CD4-positive, CD25-positive, alpha-beta regulatory T cell (primary cell): ENCODE measurements at places on chromosomes 2 and 18.

- DNase-seq, result no peak
Observed at GRCh38 chr18:46767217-46767616, 10.4 kb upstream of the ST8SIA5 start.

- DNase-seq, result peak; percentile 55
Observed at GRCh38 chr2:160492401-160493226, 993 bp downstream of the RBMS1 start.

DNA sequence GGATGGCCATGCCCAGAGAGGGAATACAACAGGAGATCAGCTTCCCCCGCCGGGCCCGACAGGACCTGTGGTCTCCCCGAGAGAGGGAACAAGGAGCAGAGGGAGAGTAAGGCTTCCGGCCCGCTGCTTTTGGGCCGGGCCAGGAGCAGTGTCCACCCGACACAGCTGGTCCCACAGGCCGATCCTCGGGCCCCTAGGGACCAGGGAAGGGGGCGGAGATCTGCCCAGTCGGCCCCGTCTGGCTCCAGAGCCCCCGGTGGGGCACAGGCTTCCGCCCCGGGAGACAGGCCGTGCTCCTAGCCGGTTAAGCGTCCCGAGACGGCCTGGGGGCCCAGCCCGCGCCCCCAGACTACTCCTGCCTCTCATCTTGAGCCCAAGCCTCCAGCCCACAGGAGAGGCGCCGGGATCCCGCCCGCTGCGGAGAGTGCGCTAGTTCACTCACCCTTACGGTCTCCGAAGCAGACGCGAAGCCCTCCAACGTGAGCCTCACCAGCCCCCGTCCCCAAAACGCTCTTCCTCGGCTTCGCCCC is at the start of gene MCFD2:
MCFD2 (minus strand) TSS at position 526 of the 530 bp plus-strand sequence. CDS start 6,635 bp downstream, outside the sequence.
- DNase-seq, result no peak

DNA sequence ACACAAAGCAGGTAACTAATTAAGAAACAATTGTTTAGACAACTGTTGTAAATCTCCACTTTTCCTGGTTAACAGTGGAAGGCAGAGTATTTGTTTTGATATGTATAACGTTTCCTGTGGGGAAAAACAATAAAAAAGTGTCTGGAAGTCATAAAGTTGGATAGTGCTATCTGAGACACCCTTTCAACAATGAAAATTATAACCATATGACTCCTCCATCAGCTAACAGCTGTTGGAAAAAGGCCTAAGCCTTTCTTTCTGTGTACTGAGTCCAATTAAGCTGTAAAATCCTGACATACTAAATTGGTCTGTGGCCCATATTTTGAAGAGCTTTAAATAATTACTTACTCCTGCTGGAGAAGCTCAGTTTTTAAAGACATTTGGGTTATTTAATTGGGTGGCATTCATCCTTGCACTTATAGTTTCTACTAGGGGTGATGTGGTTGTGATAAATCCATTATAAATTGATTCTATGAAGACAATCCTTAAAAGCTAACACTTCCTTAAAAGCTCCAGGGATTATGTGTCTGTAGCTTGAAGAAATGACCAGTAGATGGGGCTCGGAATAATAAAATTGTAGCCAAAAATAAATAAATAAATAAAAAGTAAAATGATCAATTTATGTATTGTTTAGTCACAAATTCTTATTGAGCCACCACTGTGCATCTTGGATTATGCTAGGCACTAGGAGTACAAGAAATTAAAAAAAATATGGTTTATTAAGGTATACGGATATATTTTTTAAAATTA is 698.1 kb upstream of the NXPH2 start:
- no peak for DNase-seq

DNA sequence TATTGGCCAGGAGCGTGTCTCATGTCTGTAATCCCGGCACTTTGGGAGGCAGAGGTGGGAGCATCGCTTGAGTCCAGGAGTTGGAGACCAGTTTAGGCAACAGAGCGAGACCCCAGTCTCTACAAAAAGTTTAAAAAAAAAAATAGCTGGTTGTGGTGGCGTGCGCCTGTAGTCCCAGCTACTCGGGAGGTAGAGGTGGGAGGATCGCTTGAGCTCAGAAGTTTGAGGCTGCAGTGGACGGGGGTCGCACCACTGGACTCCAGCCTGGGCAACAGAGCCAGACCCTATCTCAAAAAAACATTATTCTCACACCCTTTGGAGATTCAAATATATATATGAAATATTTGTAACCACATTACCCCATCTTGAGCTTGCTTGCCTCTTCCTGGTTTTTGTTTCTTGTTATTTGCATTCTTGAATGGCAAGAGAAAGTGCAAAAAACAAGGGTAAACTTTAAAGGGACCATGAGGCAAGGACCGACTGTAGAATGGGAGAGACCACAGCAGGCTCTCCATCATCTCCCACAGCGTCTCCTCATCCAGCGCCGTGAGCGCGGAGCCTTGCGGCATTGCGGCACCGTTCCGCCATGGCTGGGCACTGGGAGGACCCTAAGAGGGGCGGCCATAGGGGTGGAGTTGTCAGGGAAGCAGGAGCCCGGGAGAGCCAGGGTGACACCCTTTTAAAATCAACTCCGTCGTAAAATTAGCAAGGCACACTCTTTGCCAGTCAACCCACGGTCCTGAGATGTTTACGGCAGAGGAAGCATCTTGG is 1.4 kb downstream of the ELP2 start:
- DNase-seq, result no peak
